Left lung (tissue), 14 donors: ENCODE measurements at places on chromosomes 3 and 15. TPM values are rescaled to one million over a fixed set of nuclear protein-coding genes. Genes with fewer than 3 reads are reported as not detected.

The PARP15 gene
- 1.2 TPM for polyA plus RNA-seq

The SCN5A gene
- 0.97 TPM for polyA plus RNA-seq

The MOBP gene
- polyA plus RNA-seq, result 0.37 TPM

The ZNF592 gene
- polyA plus RNA-seq, result 27.8 TPM

The GOLGA8G gene
- polyA plus RNA-seq, result 0.17 TPM

The CCDC32 gene
- polyA plus RNA-seq, result 27.9 TPM
